MCF 10A (cell line): ENCODE measurements at places on chromosomes 16 and 17. TPM values are rescaled to one million over a fixed set of nuclear protein-coding genes. Genes with fewer than 3 reads are reported as not detected.
A peak's percentile ranks its signal among the peaks of the same experiment; 100 is the strongest.

The CFAP97D1 gene
- not detected in 2 replicates for total RNA-seq

The PIRT gene
- total RNA-seq: not detected in 2 replicates

The MYH3 gene
- 1.4 and 2.1 TPM in 2 replicates for total RNA-seq

The SLC4A1 gene
- total RNA-seq: not detected in 2 replicates

The AANAT gene
- total RNA-seq: not detected in 2 replicates

The ABCA8 gene
- 0.81 and 1.5 TPM in 2 replicates for total RNA-seq

The ANKRD40CL gene
- total RNA-seq: not detected in 2 replicates

The ARHGDIG gene
- not detected in 2 replicates for total RNA-seq

The ZNF213 gene
- total RNA-seq: 19.7 and 20.7 TPM in 2 replicates

The SYNGR3 gene
- total RNA-seq: 0.68 and 1.1 TPM in 2 replicates

The MAP3K3 gene
- 12.8 and 13.8 TPM in 2 replicates for total RNA-seq

- no peak overlapping the region for H3K4me3 ChIP-seq
- no peaks in the 10 kb centered on the region for H3K36me3 ChIP-seq
- no peak overlapping the region for H3K27ac ChIP-seq
- peaks cover 29% of the 10 kb centered on the region for H3K27me3 ChIP-seq
Measured at GRCh38 chr16:86427433-86427851, 82.9 kb upstream of the FOXF1 start.

DNA sequence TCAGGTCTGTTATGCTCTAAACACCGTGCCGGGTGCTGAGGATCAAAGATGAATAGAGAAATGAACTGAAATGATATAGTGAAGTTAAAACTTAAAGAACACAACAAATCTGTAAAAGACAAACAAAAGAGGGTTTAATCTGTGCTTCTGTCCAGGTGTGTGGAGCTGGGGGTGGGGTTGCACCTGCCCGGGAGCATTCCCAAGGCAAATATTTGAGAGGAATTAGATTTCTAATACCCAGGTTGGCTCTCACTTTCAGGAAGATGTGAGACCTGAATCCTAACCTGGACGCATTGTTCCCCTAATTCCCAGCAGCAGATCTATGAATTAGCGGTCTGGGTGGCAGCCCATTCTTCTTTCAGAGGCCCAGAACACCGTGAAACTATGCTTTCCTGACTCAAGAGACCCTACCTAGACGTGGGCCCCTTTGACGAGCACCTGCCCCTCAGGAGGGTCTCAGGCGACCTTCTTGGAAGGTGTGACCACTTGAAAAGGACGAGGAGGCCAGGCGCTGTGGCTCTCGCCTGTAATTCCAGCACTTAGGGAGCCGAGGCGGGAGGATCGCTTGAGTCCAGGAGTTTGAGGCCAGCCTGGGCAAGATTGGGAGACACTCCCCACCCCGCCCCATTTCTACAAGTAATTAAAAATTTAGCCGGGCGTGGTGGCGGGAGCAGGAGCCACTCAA lies 677 bp upstream of the RANGRF start:
- H3K27me3 ChIP-seq: no peaks in the 10 kb centered on the region
- no peaks in the 10 kb centered on the region for H3K36me3 ChIP-seq
- H3K27ac ChIP-seq: peak overlapping the region; percentile 88
- peaks cover 10% of the 10 kb centered on the region for H3K4me1 ChIP-seq
- H3K4me3 ChIP-seq: peak overlapping the region; percentile 90

GRCh38 chr16:57795431-57795878 lies 6.8 kb downstream of the KIFC3 start:
- H3K4me1 ChIP-seq: peaks cover 23% of the 10 kb centered on the region
- peak; percentile 69 for DNase-seq
- no peaks in the 10 kb centered on the region for H3K27me3 ChIP-seq
- H3K4me3 ChIP-seq: no peak overlapping the region
- peak overlapping the region; percentile 7 for H3K27ac ChIP-seq
- peaks cover 19% of the 10 kb centered on the region for H3K36me3 ChIP-seq

- H3K27ac ChIP-seq: no peak overlapping the region
- no peaks in the 10 kb centered on the region for H3K27me3 ChIP-seq
- peaks cover 6% of the 10 kb centered on the region for H3K36me3 ChIP-seq
- H3K4me1 ChIP-seq: no peaks in the 10 kb centered on the region
Measured at GRCh38 chr17:34673516-34673915, 94.1 kb downstream of the TMEM132E start.

GRCh38 chr16:25177831-25178688 lies 38.7 kb upstream of the AQP8 start:
- peaks cover 37% of the 10 kb centered on the region for H3K36me3 ChIP-seq
- H3K4me1 ChIP-seq: no peaks in the 10 kb centered on the region
- H3K4me3 ChIP-seq: no peak overlapping the region
- DNase-seq: no peak
- no peak overlapping the region for H3K27ac ChIP-seq

- DNase-seq: peak; percentile 88
- peak overlapping the region; percentile 60 for H3K4me3 ChIP-seq
- no peaks in the 10 kb centered on the region for H3K27me3 ChIP-seq
- H3K27ac ChIP-seq: peak overlapping the region; percentile 90
- H3K4me1 ChIP-seq: peaks cover 36% of the 10 kb centered on the region
- no peaks in the 10 kb centered on the region for H3K36me3 ChIP-seq
Measured at GRCh38 chr17:82217530-82218204, 5.0 kb upstream of the CCDC57 start.

DNA sequence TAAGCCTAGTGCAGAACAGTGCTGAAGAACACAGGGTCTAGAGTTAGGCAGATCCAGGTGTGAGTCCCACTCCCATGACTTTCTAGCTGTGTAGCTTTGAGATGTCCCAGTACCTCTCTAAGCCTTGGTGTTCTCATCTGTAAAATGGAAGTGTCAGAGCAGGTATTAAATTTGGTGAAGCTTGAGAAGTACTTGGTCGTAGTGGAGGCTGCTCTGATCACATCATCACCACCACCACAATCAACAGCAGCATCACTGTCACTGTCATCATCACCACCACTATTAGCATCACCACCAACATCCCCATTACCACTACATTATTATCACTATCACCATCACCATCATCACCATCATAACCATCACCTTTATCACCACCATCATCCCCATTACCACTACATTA lies 132.1 kb downstream of the CMIP start:
- H3K4me1 ChIP-seq: peaks cover 9% of the 10 kb centered on the region
- H3K4me3 ChIP-seq: no peak overlapping the region
- H3K36me3 ChIP-seq: peaks cover 17% of the 10 kb centered on the region
- no peak for DNase-seq
- H3K27ac ChIP-seq: no peak overlapping the region
- H3K27me3 ChIP-seq: no peaks in the 10 kb centered on the region

GRCh38 chr17:16415031-16415924 lies at the start of gene TRPV2:
TSS of gene TRPV2 (plus strand) at chr17:16415571. CDS start at chr17:16417669, 2,098 bp downstream.
- no peaks in the 10 kb centered on the region for H3K27me3 ChIP-seq
- H3K4me1 ChIP-seq: peaks cover 9% of the 10 kb centered on the region
- H3K27ac ChIP-seq: no peak within 1 kb of the TSS
- H3K36me3 ChIP-seq: no peaks in the 10 kb centered on the region
- no peak within 1 kb of the TSS for H3K4me3 ChIP-seq
- DNase-seq: peak; percentile 45

DNA sequence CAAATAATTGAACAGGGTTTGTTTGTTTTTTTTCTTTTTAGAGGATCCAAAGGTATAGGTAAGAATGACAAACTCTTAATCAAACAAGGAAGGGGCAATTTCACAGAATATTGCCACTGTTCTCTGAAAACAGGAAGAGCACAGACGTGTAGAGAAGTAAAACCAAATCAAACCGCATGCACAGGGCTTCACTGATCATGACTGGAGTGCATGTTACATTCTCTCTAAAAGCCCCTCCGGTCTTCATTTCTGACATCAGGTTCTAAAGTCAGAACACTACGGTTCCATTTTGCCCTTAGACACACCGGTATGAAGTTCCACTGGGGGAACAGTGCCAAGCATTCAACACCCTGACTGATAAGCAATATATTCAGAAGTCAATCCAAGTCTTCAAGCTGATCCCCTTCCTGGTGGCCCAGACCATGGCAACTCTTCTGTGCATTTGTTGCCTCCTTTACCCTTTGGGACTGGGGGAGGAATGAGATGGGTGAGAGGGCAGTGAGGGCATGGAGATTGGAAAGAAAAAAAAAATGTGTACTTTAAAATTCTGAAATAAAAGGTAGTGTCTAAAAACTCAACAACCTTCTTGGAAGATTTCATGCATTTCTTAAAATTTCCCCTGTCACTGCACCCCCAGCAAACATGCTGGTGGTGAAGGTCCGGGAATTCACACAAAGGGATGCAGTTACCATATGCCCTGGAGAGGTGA lies 1.4 kb downstream of the MMD start:
- peak overlapping the region; percentile 84 for H3K4me3 ChIP-seq
- H3K36me3 ChIP-seq: no peaks in the 10 kb centered on the region
- H3K27me3 ChIP-seq: peaks cover 20% of the 10 kb centered on the region
- no peak overlapping the region for H3K27ac ChIP-seq
- peaks cover 6% of the 10 kb centered on the region for H3K4me1 ChIP-seq
- no peak for DNase-seq

DNA sequence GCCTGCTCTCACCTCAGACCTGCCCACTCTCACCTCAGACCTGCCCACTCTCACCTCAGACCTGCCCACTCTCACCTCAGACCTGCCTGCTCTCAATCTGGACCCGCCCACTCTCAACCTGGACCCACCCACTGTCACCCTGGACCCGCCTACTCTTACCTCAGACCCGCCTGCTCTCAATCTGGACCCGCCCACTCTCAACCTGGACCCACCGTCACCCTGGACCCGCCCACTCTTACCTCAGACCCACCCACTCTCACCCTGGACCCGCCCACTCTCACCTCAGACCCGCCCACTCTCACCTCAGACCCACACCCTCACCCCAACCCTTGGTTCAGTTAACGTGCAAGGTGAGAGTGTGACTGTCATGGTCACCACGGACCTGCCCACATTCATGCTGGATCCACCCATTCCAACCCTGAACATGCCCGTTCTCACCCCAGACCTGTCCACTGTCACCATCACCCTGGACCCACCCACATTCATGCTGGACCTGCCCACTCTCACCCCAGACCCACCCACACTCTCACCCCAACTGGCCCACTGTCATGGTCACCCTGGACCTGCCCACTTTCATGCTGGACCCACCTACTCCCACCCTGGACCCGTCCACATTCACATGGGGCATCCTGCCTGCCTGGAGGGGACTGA lies 31.2 kb upstream of the ENPP7 start:
- H3K27me3 ChIP-seq: peaks cover 29% of the 10 kb centered on the region
- H3K4me3 ChIP-seq: no peak overlapping the region
- no peaks in the 10 kb centered on the region for H3K36me3 ChIP-seq

DNA sequence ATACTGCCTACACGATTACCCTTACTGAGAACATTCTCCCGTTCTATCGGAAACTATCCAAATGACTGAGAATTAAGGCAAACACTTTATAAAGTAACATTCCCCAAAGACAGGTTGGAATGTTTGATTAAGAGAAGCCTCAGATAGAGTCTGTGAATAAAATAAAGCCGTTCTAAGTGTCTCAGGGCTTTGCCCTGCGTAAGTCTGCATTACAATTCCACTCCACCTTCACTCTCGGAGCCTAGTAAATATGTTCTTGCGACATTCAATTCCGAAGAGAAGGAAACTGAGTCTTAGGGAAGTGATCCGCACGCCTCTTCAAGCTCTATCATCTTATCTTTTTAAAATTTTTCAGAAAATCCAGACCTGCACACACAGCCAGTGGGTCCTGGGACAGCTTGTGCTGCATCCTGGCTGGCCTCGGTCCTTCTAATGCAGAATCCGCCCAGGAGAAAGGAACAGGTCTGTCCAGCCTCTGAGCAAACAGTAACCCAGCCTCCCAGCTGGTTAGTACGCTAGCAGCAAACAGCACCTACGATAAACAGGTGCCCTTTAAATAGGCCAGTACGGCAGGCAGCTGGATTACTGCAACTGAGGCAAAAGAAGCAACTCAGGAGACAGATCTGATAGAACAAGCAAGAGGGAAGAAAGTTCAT lies 254.1 kb upstream of the IRX3 start:
- no peak overlapping the region for H3K4me3 ChIP-seq
- DNase-seq: no peak
- H3K27me3 ChIP-seq: peaks cover 15% of the 10 kb centered on the region
- no peak overlapping the region for H3K27ac ChIP-seq
- no peaks in the 10 kb centered on the region for H3K4me1 ChIP-seq
- no peaks in the 10 kb centered on the region for H3K36me3 ChIP-seq

GRCh38 chr17:73584987-73585386 lies 59.3 kb downstream of the SDK2 start:
- H3K27me3 ChIP-seq: peaks cover 50% of the 10 kb centered on the region
- H3K4me3 ChIP-seq: no peak overlapping the region
- no peaks in the 10 kb centered on the region for H3K4me1 ChIP-seq
- H3K27ac ChIP-seq: no peak overlapping the region
- DNase-seq: no peak
- H3K36me3 ChIP-seq: no peaks in the 10 kb centered on the region

- H3K4me3 ChIP-seq: no peak overlapping the region
- DNase-seq: no peak
- H3K4me1 ChIP-seq: no peaks in the 10 kb centered on the region
- no peaks in the 10 kb centered on the region for H3K27me3 ChIP-seq
- H3K27ac ChIP-seq: no peak overlapping the region
- H3K36me3 ChIP-seq: peaks cover 36% of the 10 kb centered on the region
Measured at GRCh38 chr16:19659554-19659953, 58.5 kb downstream of the KNOP1 start.

GRCh38 chr16:50967827-50968612 lies 183.1 kb downstream of the SALL1 start:
- H3K4me1 ChIP-seq: no peaks in the 10 kb centered on the region
- H3K27me3 ChIP-seq: peaks cover 37% of the 10 kb centered on the region
- no peaks in the 10 kb centered on the region for H3K36me3 ChIP-seq
- no peak overlapping the region for H3K4me3 ChIP-seq
- no peak overlapping the region for H3K27ac ChIP-seq
- no peak for DNase-seq

- no peaks in the 10 kb centered on the region for H3K27me3 ChIP-seq
- H3K4me1 ChIP-seq: no peaks in the 10 kb centered on the region
- H3K36me3 ChIP-seq: peaks cover 3% of the 10 kb centered on the region
- H3K4me3 ChIP-seq: no peak overlapping the region
- no peak for DNase-seq
- no peak overlapping the region for H3K27ac ChIP-seq
Measured at GRCh38 chr16:88045820-88046303, 94.6 kb downstream of the BANP start.

DNA sequence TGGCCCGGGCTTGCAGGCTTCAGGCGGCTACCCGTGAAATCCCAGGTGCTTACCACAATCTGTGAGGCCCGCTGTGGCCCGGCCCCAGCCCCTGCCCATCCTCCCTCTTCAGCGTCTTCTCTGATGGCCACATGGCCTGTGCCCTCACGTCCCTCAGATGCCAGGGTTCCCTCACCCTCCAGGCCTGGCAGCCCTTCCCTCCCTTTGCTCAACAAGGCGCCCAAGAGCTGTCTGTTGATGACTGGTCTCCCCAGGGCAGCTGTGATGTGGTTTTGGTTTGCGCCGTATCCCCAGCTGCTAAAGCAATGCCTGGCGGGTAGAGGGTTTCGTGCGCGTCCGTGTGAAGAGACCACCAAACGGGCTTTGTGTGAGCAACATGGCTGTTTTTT lies 35.1 kb downstream of the PMM2 start:
- H3K36me3 ChIP-seq: peaks cover 41% of the 10 kb centered on the region
- no peak overlapping the region for H3K4me3 ChIP-seq
- no peaks in the 10 kb centered on the region for H3K27me3 ChIP-seq
- no peak for DNase-seq
- H3K4me1 ChIP-seq: peaks cover 15% of the 10 kb centered on the region
- no peak overlapping the region for H3K27ac ChIP-seq
